Foreskin fibroblast (primary cell): ENCODE measurements at places on chromosomes 13 and 19.

- no peak for DNase-seq
Measured at GRCh38 chr13:78228211-78228610, 309.6 kb upstream of the EDNRB start.

DNA sequence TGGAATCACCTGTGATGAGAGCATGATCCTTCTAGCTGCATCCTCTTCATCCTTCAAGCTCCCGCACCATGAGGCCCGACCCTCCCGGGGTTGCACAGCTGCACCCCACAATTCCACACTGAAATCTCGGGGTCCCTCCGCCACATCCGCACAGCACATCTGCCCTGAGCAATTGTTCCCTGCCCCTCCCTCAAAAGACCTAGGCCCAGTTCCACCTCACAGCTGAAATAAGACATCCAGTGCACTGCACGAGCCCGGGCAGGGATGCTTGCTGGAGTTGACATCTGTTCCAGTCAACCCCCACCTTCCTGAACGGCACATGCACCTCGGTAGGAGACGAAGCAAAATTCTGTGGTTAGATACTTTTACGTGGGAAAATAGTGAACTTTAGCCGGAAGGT lies 14.7 kb upstream of the SOX1 start:
- DNase-seq: no peak

DNA sequence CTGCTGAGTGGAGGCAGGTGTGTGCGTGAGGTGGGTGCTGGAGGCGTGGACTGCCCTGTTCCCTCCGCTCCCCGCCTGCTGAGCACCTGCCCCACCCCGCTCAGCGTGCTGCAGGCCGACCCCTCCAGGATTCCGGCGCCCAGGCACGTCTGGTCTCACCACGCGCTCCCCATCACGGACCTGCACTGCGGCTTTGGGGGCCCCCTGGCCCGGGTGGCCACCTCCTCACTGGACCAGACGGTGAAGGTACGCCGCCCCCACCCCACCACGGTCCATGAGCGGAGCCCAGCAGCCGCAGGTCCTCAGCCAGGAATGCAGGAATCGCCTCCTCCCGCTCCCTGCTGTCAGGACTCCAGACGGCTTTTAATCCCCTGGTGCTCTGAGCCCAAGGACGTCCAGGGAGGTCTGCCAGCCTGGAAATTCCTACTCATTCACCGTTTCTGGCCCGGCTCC lies 6.0 kb downstream of the WDR18 start:
- no peak for DNase-seq

DNA sequence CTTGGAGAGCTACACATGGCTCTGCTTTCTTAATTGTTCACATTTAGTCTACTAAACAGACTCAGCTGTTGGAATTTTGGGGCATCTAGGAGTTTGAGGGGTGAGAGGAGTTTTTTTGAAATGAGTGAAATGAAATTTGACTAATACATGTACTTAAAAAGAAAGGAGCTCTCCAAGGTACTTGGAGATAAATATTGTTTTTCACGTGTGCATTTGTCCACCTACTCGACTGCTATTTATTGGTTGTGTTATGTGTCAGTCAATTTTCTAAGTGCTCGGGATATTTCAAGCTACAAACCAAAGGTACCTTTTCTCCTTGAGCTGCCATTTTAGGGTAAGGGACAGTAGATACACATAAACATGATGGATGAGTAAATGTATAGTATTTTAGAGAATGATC lies 697.0 kb downstream of the LIG4 start:
- no peak for DNase-seq

GRCh38 chr13:103540382-103540765 lies 474.2 kb upstream of the SLC10A2 start:
- DNase-seq: no peak

DNA sequence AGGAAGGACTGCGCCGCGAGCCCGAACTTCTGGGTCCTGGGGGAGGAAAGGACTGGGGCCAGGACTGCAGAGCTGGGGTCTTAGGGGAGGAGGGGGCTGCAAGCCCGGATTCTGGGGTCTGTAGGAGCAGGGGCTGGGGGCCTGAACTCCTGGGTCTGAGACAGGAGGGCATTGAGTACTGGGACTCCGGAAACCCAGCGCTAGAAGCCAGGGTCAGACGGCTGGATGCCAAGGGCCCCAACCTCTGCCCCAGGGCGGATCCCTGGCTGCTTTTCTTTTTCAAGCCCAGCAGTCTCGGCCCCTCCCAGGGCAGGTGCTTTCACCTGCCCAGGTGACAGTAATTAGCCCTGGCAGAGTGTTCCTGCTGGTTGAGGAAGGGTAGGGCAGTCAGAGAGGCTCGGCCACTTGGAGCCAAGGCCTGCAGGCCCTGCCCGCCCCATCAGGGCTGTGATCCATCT lies 2.3 kb downstream of the MYH14 start:
- DNase-seq: no peak

- no peak for DNase-seq
Measured at GRCh38 chr19:28372576-28373247, 840.2 kb downstream of the UQCRFS1 start.
